WTC11 (cell line): ENCODE measurements at places on chromosomes 1 and 21. TPM values are rescaled to one million over a fixed set of nuclear protein-coding genes. Genes with fewer than 3 reads are reported as not detected.

MARK1 gene
- total RNA-seq, result 13.9 to 18.6 TPM (median 14.6 TPM) in 3 replicates

S100A9 gene
- total RNA-seq, result 0.33 to 0.37 TPM in 2 of 3 replicates, not detected in the other

GRCh38 chr1:53134042-53134485 is 8.4 kb downstream of the SLC1A7 start:
- no peak for DNase-seq

DNA sequence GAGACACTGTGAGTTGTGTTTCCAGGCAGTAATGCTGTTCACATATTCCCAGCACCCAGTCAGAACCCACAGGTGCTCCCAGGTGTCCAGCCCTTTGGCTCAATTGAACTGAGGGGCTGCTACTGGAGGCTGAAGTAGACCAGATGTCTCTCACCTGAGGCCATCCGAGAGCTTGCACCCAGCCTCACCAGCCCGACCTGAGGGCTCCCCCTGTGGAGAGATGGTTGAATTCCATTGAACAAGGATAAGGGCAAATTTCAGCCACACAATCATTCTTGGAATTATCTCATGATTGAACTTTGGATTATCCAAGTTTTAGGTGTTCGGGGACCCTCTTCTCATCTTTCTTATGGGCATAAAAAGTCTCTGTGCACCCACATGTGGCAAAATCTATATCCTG is 52.1 kb downstream of the OBSCN start:
- DNase-seq, result no peak

GRCh38 chr1:31814631-31815306 is 1.1 kb downstream of the SPOCD1 start:
- DNase-seq, result no peak

DNA sequence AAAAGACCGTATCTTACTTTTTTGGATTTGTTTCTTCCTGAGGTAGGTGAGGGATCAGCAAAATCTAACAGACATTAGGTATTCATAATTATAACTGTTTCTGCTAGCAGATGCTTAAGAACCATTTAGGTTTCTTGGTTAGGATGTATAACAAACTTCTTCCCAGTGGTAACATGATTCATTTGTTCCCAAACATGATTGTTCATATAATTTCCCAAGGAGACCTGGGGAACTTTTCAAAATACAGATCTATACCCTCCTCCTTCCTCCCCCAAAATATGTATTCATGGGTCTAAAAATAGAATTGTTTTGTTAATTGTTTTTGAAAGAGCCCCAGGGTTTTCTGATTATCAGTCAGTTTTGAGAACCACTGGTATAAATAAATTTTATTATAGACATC is 228.2 kb downstream of the COP1 start:
- no peak for DNase-seq

DNA sequence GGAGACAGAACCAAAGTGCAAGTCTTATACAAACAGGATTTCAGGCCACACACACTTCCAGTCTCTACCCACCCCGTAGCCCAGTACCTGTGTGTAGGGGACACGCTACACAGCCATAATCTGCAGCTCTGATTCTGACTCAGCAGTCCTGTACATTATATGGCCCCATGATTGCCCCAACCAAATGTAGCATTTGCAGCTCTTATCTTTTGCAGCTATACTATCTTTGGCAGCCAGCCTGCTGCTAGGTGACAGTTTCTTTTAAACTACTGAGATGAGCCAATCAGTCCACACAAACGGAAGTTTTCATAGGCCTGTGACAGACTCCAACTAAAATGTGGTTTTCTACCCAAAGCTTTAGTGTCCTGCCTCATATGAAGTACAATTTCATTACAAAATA is 259.6 kb upstream of the ST6GALNAC5 start:
- no peak for DNase-seq

- DNase-seq, result no peak
Measured at GRCh38 chr1:229253151-229253974, 17.5 kb upstream of the RAB4A start.

DNA sequence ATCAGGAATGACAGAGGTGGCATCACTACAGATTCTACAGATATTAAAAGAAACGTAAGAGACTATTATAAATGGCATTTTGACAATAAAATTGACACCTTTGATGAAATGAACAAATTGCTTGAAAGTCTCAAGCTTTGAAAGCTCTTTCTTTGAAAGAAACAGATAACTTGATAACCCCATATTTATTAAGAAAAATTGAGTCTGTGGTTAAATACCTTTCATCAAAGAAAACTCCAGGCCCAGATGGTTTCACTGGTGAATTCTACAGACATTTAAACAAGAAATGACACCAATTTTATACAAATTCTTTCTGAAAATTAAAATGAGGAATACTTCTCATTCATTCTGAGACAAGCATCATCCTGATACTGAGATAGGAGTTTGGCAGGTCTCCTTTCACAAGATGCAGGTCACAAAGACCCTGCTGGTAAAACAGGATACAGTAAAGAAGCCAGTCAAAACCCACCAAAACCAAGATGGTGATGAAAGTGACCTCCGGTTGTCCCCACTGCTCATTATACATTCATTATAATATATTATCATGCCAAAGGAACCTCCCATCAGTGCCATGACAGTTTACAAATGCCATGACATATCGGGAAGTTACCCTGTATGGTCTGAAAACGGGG is 210.9 kb downstream of the AKT3 start:
- no peak for DNase-seq

- no peak for DNase-seq
Measured at GRCh38 chr1:172252958-172253357, 167.5 kb upstream of the C1orf105 start.

DNA sequence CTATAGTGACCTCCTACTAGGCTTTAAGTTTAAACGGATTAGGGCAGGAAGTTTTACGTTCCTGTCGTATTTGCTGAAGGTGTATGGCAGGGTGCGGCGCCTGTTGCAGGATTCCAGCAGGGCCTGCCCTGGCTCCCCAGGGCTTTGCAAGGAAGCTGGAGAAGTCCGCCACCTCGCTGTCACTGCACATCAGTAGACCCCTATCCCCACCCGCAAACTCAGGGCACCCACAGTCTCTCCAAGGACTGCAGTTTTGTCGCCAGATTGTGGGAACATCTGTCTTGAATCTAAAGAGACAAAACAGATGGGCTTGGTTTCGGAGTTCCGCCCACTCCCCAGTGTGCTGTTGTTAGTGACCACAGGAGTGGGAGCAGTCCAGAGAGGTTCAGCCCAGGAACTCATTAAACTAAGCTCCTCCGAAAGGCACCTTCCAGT is 110.8 kb downstream of the CDC7 start:
- peak; percentile 26 for DNase-seq

DNA sequence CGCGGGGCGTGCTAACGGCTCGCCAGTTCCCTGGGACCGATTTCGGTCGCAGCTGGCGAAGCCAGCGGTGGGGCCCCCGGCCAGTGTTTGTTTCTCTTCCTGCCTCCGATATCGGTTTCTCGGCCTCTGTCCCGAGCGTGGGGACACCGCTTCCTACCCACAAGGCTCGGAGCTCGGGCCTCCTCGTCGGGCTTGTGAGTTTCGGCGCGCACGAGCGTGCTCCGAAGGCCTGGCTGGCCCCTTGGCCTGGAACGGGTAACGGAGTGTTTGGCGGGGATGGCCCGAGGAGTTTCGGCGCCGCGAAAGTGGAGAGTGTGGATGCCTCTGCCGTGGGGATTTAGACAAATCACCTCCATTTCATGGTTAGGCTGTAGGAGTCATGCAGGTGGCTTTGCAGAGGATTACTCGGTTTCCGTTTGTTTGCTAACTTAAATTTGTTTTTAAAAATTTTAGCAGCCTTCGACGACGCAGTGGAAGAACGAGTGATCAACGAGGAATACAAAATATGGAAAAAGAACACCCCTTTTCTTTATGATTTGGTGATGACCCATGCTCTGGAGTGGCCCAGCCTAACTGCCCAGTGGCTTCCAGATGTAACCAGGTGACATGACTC is 559 bp downstream of the RBBP4 start:
- no peak for DNase-seq

GRCh38 chr21:31517664-31518414 is 141.7 kb upstream of the SOD1 start:
- DNase-seq, result no peak

DNA sequence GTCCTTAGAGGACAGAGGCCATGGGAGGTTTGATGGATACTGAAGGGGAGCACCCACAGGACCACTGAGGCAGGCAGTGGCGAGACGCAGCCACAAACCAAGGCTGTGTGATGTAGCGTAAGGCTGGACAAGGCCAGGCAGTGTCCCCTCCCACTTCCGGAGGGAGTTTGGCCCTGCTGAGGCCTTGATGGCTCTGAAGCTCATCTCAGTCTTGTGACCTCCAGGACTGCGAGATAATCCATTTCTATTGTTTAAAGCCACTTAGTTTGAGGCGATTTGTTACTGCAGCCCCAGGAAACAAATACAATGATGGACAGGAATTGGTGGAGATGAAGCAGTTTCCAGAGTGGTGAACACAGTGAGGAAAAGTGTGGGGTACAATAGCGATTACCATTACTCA is 15.3 kb downstream of the PIGP start:
- no peak for DNase-seq

- no peak for DNase-seq
Measured at GRCh38 chr1:164895026-164895912, 336.3 kb downstream of the PBX1 start.

- no peak for DNase-seq
Measured at GRCh38 chr21:38590449-38591217, 92.4 kb upstream of the ERG start.

SPRR5 gene
- not detected in 3 replicates for total RNA-seq

- DNase-seq, result peak; percentile 89
Measured at GRCh38 chr1:243850452-243851256, 611 bp upstream of the AKT3 start.

UBL4B gene
- 0.11 TPM in 1 of 3 replicates, not detected in the others for total RNA-seq

GRCh38 chr1:46179138-46180081 is 3.1 kb upstream of the P3R3URF start:
- peak; percentile 86 for DNase-seq

DNA sequence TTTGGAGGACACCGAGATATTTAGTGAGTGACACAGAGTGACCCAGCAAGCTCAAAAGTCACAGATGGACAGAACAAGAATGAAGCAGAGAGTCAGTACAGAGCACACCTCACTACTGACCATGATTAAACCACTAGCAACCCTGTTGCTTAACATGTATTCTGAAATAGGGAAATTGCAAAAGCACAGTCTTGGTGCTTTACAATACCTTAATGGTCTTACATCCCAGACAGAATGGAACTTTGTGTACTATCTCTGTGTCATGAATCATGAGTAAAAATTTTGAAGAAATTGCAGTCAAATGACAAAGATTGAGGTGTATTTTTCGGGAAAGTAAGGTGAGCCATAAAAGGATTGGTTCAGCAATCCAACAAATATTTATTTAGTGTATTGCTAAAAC is 2.7 kb upstream of the SAMSN1 start:
- no peak for DNase-seq
